ENCODE measurements at places on chromosomes 1 and 21.
A peak's percentile ranks its signal among the peaks of the same experiment; 100 is the strongest.

- no peak for ATAC-seq
Measured at GRCh38 chr1:113662101-113662500, 97.2 kb downstream of the PHTF1 start.

DNA sequence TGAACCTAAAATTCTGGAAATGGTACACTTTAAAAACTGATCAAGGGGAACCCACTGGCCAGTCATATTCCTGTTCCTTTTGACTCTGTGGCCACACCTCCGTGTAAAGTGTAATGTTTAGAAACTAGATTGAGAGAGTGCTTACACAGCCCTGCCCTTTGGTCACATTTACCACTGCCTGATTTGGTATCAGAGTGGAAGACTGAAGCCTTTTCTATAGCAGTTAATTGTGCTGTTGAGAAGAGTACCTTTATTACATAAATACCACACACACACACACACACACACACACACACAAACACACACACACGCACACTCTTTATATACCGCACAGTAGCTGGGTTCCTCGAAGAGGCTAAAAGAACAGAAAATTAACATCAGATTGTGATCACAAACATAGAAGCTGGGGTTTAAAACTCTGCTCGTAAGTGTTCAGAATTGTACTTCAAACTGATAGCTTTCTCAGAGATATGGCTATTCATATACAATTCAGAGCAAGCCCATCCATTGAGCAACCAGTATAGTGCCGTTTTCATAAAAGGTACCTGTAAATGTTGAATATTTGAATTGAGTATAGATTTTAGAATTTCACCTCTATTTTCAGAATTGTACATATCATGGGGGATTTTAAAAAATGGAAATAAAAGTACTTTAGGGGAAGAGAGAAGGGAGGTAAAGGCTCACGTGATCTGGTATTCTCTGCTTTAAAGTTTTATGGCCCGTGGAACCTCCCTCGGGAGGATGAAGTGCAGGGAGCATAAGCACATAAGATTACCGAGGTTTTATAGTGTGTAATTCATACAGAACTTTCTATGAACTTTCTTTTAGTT lies 37.5 kb downstream of the CAMTA1 start:
- peak; percentile 84 for ATAC-seq

DNA sequence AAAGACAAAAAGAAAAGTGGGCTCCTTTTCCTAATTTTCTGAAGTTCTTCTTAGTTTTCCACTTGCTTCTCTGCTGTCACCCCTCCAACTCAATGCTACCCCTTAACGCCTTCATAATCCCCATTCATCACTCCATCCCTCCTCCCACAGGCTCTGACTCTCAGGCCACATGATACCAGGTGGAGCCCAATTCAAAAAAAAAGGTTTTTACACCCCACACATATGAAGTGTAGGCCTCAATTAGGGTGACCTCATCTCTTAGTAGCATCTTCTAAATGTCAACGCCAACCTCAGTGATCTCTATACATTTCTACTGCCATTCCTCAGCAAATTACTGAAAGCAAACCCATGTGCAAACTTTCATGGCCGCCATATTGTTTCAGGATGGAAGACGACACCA lies 6.4 kb downstream of the SSBP3 start:
- no peak for ATAC-seq

- ATAC-seq = peak; percentile 25
Measured at GRCh38 chr1:19333587-19334354, 21.6 kb downstream of the SLC66A1 start.

GRCh38 chr1:200033511-200034261 lies 6.2 kb downstream of the NR5A2 start:
- ATAC-seq = no peak

DNA sequence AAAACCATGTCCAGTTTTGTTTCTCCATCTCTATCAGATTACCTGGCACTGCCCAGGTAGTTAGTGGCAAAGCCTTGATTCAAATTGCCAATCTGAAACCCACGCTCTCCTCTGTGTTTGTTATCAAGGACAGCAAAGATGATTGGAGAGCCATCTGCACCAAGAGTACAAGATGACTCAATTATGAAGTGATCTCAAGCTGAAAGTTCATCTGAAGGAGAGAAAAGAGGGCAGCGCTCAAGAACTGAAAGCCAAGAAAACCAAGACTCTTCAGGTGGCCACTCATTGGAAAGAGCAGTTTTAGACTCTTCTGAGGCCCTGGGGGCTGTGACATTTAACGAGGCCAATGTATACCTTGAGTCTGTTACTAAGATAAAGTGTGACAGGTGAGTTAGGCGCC lies 13.8 kb downstream of the RXRG start:
- ATAC-seq = peak; percentile 27

DNA sequence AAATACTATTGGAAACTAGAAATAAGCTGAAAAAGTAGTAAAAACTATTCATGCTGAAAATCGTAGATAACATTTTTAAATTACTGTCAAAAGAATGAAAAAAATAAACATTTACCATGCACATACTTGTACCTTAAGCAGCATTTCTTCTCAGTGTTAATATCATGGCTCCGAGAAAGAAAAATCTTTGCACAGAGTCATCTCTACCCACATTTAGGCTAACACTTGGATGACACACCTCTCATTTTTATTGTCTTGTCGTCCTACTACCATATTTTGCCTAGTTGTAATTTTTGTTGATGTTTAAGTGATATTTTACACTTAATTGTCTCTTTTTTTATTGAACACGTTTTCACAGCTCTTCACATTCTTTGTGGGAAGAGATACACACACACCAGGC lies 1.7 kb upstream of the TNFSF4 start:
- no peak for ATAC-seq

GRCh38 chr1:173603056-173603591 lies at the start of gene SLC9C2:
TSS of gene SLC9C2 (minus strand) at chr1:173603072. CDS start at chr1:173601776, 1,296 bp downstream.
- no peak for ATAC-seq

DNA sequence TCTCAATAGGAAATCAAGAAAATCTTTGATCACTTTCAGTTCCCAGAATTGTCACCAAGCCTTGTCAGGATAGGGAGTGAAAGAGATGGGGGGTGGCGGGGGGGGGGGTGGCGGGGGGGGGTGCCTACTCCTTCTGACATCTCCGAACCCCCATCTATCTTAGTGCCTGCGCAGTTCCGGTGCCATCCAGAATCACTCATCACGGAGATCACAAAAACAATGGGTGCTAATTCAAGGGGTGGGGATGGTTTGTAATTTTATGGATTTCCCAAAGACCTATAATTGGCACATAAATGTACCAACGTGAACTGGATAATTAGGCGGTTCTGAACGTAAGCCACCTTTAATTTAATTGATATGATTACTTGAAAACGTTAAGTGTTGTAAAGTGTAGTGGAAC lies 2.1 kb downstream of the DAB1 start:
- ATAC-seq = no peak

GRCh38 chr1:113784104-113784779 lies 25.0 kb upstream of the PHTF1 start:
- peak; percentile 60 for ATAC-seq

DNA sequence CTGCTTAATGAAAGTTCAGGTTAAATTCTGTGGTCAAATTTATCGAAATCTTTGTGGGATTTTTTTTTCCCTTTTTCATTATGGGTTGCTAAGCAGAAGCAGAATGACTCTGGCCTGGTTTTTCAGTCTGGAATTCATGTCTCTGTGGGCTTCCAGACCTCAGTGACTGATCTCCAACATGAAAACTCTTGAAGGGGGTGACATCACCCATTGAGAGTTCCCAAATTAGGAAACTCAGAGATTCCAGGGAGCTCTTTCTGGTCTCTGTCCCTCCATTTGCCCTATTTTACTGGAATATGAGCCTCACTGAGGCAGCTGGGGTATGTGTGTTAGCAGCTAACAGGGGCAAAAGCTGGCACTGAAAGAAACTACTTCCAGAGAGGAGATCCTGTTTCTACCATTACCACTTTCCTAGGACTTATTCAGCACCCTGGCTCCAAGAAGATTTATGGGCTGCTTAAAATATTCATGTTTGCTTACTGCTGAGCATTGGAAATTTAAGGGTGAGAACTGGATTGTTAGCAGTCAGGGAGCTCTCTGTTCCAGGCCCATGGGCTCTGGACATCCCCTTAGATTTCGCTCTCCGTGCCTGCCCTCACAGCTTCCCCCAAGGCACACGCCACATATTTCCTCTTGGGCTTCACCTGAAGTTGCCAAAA lies 203.4 kb upstream of the SPAG17 start:
- ATAC-seq = no peak

- no peak for ATAC-seq
Measured at GRCh38 chr1:168321945-168322344, 41.3 kb downstream of the TBX19 start.

GRCh38 chr1:210685295-210685650 lies 356.6 kb downstream of the HHAT start:
- ATAC-seq = no peak

DNA sequence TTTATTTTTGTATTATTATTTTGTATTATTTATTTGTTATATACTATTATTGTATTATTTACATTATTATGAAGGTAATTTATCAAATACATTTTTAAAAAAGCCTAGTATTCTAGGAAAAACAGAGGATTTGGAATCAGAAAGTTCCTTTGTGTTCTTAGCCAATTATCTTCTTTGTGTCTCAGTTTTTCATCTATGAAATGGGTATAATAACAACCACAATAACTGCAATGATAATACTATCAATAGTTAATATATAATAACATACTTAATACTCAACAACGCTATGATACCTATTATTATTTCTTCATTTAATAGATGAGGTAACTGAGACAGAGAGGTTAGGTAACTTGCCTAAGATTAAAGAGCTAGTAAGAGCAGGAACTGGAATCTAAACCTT lies 80.4 kb upstream of the GNG4 start:
- ATAC-seq = no peak

- no peak for ATAC-seq
Measured at GRCh38 chr1:184895086-184895485, 79.2 kb downstream of the NIBAN1 start.

DNA sequence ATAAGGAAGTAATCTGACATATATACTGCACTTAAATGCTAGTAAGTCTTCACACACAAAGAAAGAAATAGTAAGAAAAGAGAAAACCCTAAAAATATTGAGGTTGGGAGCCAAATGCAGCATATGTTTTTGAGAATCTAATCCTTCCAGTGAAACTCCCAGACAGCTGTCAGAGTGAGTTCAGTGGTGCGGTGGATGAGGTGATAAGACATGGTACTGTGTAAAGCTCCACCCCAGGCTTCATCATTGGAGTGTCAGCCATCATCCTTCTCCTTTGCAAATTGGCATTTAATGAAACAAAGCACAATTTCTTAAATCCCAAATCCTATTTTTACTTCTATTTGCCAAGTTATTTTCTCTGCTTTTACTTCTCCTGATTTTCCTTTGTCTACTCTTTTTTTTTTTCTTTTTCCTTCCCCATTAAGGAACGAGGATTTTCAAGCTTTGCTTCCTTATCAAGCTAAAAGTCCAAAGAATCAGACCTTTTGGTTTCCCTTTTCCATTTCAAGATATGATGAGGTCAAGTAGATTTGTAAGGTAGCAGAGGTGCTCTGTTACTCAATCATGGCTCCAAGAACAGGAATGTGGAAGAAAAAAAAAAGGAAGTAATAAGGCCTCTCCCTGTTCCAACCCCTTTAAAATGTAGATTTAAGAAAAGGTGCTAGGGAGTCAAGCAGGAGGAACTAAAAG lies 343.3 kb downstream of the SETD4 start:
- ATAC-seq = no peak

DNA sequence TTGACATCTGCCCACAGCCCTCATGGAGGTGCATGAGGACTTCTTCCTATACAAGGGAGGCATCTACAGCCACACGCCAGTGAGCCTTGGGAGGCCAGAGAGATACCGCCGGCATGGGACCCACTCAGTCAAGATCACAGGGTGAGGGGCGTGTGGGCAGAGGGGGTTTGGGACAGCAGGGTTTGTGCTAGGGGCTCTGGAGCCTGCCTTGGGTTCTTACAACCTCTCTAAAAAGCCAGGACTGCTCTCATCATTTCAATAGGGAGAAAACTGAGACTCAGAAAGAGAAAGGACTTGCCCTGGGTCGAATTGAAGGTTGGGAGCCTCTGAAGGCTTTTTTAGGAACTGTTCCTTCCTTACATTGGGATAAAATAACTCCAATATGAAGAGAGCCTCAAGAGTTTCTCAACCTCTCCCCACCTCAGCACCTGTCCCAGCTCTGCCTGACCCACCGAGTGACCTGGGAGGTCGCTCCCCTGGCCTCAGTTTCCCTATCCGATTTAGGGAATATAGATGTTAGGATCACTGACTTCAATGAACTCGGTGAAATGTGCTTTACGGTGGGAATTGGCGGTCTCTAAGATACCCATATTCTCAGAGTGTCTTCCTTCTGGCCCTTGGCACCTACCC lies 9.5 kb downstream of the TINAGL1 start:
- no peak for ATAC-seq

DNA sequence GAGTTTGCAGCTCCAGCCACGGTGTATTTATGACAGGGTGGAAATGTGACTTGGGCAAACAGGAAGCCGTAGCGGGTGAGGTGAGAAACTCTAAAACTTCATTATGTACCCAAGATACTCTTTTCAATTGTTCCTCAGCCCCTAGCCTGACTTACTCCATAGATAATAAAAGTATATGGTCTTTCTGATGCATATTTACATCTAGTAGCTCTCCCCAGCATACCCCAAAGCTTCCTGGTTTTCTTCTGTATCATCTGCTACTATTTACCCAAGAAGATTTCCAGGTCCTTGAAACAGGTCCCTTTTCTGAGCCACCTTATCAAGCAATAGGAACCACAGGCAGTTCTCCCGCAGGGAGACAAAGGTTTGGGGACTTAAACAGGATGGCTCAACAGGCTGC lies 201.5 kb upstream of the ESRRG start:
- ATAC-seq = no peak

DNA sequence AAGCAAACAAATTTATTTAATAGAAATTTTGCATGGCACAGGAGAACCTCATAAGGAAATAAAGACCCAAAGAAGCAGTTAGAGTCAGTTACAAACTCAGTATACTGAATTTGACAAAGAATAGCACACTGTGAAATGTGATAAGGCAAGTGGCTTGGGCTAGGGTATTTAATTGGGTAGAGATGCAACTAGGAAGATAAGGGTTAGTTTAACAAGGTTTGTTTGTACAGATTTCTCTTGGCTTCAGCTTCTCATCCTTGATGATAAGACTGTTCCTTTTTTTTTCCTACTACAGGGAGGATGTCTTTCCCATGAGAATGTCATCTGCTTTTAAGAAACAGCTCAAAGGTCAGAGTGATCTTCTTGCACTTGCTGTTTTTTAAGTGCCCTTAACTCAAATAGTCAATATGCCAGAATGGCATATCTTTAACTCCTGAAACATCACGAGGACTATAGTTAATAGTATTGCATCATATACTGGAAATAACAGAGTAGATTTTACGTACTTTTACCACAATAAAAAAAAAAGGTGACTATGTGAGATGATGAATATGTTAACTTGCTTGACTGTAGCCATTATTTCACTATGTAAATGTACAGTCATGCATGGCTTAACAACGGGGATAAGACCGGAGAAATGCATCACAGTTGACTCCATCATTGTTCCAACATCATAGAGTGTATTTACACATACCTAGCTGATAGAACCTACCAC lies 9.2 kb upstream of the TRAF3IP3 start:
- no peak for ATAC-seq

Measured in stimulated activated memory B cell treated with anti-CD40 and anti-IgM and Interleukin-4, amounts not matched to agents 10 μg/mL and 1 μg/mL and 100 μg/mL, for 72 hours (primary cell).